ENCODE measurements at places on chromosomes 1 and 21.

GRCh38 chr1:80882553-80882952 lies 918.2 kb upstream of the ADGRL2 start:
- no peak for DNase-seq

GRCh38 chr1:3551711-3552110 lies 59.6 kb downstream of the MEGF6 start:
- DNase-seq, result no peak

DNA sequence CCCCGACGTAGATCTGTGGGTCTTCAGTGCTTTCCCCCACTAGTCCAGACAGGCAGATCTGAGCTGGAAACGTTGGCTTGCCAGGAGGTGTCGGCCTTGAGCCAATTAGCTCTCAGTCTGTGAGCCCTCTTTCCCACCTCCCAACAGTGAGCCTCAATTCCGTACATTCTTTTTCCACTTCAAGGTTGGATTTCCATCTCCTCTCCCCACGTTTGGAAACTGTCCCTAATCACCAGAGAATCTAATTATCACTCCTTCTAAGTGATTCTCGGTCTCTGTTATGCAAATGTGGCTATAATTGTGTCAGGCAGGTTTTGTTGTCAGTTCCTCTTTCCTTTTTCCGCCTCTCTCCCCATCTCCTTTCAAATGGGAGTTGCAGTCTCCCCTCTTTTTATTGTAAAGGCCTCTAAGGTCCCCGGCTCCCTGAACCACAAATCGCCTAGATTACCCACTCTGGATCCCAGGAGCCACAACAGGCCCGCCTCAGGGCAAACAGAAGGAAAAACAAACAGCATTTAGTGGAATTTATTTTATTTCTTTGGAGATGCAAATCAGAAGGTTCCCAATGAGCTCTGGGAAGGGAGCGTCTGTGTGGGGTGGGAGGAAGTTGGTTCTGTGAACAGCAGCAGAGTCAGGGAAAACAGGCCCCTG lies 29.4 kb upstream of the LRRN2 start:
- DNase-seq, result no peak

GRCh38 chr1:10753299-10753698 lies 43.1 kb downstream of the CASZ1 start:
- DNase-seq, result no peak

- no peak for DNase-seq
Measured at GRCh38 chr1:89453123-89453972, 71.3 kb upstream of the LRRC8B start.

DNA sequence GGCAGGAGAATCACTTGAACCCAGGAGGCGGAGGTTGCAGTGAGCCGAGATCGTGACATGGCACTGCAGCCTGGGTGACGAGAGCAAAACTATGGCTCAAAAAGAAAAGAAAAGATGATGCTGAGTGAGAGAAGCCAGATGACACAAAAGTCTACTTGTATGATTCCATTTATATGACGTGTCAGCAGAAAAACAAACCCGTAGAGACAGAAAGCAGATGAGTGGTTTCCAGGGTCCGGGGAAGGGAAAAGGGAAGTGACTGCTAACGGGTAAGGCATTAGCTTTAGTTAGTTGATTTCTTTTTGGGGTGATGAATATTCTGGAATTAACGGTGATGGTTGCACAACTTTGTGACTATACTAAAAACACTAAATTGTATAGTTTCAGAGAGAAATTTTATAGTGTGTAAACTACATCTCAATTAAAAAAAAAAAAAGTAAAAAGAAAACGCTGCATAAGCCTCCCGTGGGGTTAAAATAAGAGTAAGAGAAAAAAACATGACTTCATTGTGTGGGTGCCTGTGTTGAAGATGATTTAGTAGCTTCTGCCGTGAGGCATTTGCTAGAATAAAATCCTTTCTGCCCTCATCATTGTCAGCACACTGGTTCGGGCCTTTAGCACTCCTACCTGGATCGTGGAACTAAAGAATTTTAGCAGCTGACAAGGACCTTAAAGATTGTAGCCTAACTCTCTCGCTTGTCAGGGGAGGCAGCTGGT lies 24.7 kb upstream of the ATP5PO start:
- DNase-seq, result no peak

DNA sequence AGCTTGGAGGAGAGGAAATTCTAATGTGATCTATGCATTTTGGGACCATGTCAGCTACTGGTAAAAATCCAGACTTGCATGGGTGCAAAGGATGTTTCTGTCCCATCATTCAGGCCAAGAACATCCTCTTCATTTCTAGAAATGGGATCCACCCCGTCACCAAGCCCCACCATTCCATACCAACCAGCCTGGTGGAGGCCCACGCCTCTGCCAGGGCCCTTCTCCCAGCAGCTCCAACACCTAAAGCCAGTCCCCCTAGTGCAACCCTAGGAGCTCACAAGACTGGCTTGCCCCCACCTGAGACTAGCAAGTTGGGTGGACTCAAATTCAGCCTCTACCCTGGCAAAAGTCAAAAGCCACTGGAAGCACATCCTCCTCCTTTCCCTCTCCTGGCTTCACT lies 1.9 kb downstream of the ARHGEF11 start:
- DNase-seq, result no peak

DNA sequence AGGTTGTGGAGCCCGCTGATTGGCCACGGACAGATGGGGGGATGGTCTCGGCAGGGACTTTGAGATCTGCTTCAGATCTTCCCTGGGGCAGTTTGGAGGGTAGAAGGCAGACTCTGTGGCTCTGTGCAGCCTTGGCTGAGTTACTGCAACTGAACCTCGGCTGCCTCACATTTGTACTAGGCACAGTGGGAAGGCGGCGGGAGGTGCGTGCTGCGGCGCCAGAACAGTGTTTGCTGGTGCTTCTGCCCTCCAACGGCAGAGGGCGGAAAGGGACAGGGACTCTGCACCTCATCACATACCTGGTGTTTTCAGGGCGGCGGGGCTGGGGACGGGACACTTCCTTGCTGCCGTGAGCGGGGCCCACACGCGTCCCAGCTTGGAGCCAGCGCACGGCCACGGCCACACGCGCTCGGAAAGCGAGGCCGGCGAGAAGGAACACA lies 26.2 kb downstream of the SLC66A1 start:
- no peak for DNase-seq

DNA sequence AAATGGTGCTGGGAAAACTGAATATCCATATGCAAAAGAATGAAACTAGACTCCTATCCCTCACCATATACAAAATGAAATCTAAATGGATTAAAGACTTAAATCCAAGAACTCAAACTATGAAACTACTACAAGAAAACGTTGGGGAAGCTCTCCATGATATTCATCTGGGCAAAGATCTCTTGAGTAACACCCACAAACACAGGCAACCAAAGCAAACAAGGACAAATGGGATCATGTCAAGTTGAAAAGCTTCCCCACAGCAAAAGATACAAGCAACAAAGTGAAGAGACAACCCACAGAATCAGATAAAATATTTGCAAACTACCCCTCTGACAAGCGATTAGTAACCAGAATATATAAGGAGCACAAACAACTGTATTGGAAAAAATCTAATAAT lies 13.8 kb downstream of the TTC13 start:
- no peak for DNase-seq

DNA sequence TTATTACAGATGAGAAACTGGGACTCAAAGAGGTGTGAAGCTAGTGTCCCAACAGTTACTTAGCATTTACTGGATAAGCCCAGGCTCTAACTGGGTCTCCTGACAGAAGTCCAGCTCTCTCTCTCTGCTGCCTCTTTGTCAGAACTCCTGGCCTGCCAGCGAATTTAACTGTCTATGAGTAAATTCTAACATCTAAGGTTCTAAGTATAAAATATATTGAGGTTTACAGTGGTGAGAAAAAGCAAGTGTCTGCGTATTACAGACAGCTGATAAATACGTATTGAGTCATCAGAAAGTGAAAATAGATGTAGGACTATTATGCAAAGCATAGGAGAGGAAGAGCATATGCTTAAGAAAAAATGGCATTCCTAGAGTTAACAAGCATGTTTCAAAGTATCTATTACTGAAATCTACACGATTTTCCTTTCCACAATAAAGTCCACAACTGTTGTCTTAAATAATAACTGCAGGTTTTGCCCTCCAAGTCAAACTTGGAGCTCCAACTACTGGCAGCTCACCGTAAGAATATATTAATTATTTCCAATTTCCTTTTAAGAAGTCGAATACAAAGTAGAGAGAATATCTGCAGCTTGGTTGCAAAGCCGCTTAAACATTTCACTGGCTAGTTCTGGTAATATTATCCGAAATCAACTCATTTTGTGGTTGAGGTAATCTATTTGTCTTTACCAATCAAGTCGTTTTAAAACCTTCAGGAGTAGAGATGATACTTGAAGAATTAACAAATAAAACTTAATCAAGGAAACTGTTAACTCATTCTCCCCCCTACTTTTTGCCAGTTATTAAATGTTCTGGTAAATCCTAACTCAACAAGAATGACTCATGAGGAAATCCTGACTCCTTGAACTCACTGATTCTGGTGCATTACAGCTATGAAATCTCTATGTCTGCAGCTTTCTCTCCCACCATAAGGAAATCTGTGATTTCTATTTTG lies 1.4 kb upstream of the RGS2 start:
- DNase-seq, result no peak

GRCh38 chr1:202216691-202217090 lies 23.1 kb downstream of the LGR6 start:
- no peak for DNase-seq

DNA sequence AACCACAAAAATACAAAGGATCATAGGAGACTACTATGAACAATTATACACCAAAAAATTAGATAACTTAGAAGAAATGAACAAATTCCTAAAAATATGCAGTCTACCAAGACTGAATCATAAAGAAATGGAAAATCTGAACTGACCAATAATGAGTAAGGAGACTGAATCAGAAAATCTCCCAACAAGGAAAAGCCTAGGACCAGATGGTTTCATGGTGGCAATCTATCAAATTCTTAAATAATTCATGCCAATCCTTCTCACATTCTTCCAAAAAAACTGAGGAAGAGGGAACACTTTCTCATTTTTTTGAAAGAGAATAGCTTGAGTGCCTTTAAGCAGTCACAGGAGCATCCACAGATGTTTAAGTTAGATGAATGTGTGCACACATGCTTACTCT lies 31.8 kb upstream of the DISP1 start:
- no peak for DNase-seq

DNA sequence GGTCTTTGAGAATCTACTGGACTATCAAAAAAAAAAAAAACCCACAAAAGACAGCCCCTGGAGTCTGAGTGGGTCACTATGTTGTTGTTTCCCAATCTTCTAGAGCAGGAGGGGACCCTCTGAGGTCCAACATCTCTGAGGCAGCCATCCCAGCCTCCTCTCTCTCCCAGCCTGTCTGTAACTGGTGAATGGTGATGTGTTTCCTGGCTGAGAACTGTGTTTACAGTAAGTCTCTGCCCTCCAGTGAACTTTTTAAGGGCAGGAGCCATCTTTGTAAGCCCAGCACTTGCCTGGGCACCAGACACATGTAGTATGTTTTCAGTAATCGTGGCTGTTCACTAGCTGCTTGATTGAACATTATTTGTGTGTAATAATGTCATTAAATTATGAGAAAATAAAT lies 85.7 kb downstream of the SPATA46 start:
- DNase-seq, result no peak

GRCh38 chr1:55990007-55990406 lies 589.4 kb downstream of the PLPP3 start:
- DNase-seq, result no peak

GRCh38 chr1:80542231-80542630 lies 1258.5 kb upstream of the ADGRL2 start:
- DNase-seq, result no peak

DNA sequence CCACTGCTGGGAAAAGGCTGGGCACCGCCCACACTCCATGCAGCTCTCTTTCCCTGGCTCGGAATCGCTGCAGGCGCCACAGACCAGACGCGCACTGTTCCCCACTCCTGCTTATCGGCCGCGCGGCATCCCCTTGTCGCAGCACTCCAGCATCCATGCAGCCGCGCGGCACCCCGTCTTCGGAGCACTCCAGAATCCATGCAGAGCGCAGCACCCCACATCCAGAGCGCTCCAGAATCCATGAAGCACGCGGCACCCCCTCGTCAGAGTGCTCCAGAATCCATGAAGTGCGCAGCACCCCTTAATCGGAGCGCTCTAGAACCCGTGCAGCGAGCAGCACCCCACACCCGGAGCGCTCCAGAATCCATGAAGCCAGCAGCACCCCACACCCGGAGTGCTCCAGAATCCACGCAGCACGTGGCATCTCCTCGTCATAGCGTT lies 9.5 kb downstream of the TFF3 start:
- no peak for DNase-seq

DNA sequence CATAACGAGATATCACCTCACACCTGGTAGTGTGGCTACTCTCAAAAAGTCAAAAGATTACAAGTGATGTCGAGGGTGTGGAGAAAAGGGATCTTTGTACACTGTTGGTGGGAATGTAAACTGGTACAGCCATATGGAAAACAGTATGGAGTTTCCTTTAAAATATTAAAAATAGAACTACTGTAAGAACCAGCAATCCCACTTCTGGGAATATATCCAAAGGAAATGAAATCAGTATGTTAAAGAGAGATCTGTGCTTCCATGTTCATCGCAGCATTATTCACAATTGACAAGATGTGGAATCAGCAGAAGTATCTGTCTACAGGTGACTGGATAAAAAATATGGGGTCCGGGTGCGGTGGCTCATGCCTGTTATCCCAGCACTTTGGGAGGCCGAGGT lies 7.6 kb upstream of the PIK3C2B start:
- DNase-seq, result no peak

GRCh38 chr1:107883562-107883961 lies 81.4 kb downstream of the VAV3 start:
- DNase-seq, result no peak

- DNase-seq, result no peak
Measured at GRCh38 chr1:177591155-177591554, 378.7 kb downstream of the SEC16B start.

- DNase-seq, result no peak
Measured at GRCh38 chr1:62904856-62905225, 120.9 kb downstream of the ATG4C start.

DNA sequence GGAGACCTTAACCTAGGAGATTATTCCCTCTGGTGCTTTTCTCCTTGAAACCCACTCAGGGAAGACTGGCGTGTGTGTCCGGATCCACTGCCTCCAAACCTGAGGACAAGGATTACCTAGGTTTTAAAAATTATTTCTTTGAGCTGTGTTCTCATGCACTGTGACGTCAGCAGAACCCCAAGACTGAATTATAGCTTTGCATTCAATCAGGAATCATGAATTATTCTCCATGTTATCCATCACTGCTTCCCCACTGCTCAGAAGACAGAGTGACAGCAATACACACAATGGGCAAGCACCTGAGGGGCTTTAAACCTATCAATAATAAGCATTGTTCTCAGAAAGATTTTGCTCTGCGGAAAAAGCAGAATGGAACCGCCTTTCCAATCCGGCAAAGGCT lies 253.2 kb upstream of the FOXD3 start:
- no peak for DNase-seq

DNA sequence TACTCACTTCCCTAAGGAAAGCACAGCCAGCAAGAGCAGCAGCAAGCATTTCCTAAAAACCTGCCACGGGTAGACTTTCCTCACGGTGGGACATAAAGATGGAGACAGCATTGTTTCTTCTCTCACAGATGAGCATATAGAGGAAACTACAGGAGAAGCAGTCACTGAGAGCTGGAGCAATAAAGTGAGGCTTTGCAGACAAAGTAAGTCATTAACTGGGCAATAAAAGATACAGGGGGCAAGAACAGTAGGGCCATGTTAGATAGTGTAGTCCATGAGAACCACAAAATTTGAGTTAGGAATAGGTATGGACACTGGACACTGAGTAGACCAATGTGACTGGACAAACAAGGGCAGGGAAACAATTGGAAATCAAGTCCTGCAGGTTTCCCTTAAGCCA lies 240.1 kb upstream of the NFIA start:
- DNase-seq, result no peak
